ENCODE measurements at places on chromosomes 6 and 20.

- DNase-seq = no peak
Observed at GRCh38 chr6:154367839-154368695, 11.5 kb upstream of the IPCEF1 start.

GRCh38 chr20:36835453-36836198 is 40.3 kb upstream of the TLDC2 start:
- peak; percentile 89 for DNase-seq

GRCh38 chr20:63230800-63231268 is 4.9 kb upstream of the BIRC7 start:
- no peak for DNase-seq

DNA sequence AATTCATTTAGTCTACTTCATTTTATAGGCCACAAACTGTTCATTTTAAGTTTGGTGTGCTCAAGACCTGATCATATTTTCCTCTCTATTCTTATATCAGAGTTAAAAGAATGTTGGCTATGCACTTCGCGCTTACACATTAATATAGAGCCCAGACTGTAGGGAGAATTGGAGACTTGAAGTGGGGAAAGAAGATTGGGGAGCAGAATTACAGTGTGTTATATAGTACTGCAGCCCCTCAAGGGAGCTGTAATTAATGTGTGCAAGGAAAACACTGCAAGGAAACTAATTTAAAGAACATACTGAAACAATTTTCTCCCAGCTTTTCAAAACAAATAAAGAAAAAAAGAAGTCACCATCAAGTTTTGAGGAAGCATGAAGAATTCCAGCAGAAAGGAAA is 572.7 kb upstream of the FLRT3 start:
- DNase-seq = no peak

GRCh38 chr6:124924333-124924759 is 37.9 kb upstream of the RNF217 start:
- no peak for DNase-seq

Measured in amniotic stem cell (primary cell).